ENCODE measurements at places on chromosomes 12 and 14. TPM values are rescaled to one million over a fixed set of nuclear protein-coding genes. Genes with fewer than 3 reads are reported as not detected.

Gene IRAK3
- not detected for polyA plus RNA-seq

Gene KLRK1
- polyA plus RNA-seq = 562 TPM

Gene HCAR2
- polyA plus RNA-seq = not detected

Gene RALGAPA1
- polyA plus RNA-seq = 29.3 TPM

Gene TESPA1
- polyA plus RNA-seq = 104 TPM
